ENCODE measurements at places on chromosomes 3 and 15. TPM values are rescaled to one million over a fixed set of nuclear protein-coding genes. Genes with fewer than 3 reads are reported as not detected.

DNA sequence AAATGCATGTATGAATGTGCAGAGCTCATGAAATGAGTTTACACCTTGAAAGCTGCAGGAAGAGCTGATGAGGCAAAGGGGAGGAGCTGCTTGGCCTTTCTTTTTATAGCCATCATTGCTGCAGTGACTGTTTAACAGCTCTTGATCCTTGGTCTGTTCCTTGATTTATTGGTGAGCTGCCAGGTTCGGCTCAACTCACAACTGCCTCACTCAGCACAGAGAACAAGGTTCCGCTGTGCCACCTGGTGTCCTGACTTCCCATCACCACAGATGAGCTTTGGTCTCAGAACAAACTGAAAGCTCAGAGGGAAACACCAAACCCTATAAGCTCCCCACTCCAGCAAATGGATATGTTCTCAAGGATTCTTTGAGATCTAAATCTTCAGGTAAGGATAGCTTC lies 626.1 kb downstream of the MAGI1 start:
- no peak overlapping the region for H3K4me3 ChIP-seq
- H3K27ac ChIP-seq, result no peak overlapping the region
- H3K36me3 ChIP-seq, result no peaks in the 10 kb centered on the region
- H3K27me3 ChIP-seq, result no peaks in the 10 kb centered on the region
- DNase-seq, result no peak

- no peak overlapping the region for H3K27ac ChIP-seq
- DNase-seq, result no peak
- H3K36me3 ChIP-seq, result no peaks in the 10 kb centered on the region
- H3K4me1 ChIP-seq, result no peaks in the 10 kb centered on the region
- no peaks in the 10 kb centered on the region for H3K27me3 ChIP-seq
Measured at GRCh38 chr3:53464424-53464823, 30.0 kb upstream of the CACNA1D start.

DNA sequence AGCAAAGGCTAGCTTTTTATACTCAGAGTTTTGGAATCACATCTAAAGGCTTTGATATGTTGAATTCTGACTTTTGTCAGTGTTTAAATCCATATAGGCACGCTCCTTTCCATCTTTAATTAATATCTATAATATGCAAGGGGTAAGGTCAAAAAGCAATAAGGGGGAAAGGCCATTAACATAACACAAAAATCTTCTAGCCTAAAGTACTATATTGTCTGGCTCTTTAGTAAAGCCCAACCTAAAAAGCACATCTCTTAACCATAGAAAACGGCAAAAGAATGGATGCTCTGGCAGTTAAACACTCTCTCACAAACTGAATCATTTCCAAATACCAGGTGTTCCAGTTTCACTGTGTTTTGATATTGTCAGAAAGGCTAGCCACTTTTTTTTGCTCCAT lies 76.4 kb downstream of the EFL1 start:
- H3K36me3 ChIP-seq, result no peaks in the 10 kb centered on the region
- H3K27me3 ChIP-seq, result no peaks in the 10 kb centered on the region
- H3K4me3 ChIP-seq, result no peak overlapping the region
- H3K4me1 ChIP-seq, result peaks cover 17% of the 10 kb centered on the region
- no peak overlapping the region for H3K27ac ChIP-seq

DNA sequence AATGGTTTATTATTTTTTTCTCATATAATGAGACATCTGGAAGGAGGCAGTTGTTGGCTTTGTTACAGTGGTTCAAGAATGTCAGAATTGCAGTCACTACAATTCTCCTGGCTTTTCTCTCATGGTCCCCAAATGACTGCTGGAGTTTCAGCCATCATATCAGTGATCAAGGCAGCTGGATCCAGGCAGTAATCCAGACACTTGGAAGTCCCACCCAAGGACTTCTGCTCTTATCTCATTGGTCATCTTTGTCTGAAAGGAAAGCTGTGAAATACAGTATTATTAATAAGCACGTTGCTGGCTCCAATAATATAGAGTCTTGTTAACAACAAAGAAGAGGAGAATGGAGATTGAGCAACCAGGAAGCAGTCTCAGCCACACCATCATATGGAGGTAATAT lies 22.9 kb upstream of the MED12L start:
- no peaks in the 10 kb centered on the region for H3K36me3 ChIP-seq
- no peak overlapping the region for H3K4me3 ChIP-seq
- no peaks in the 10 kb centered on the region for H3K27me3 ChIP-seq
- no peak for DNase-seq
- H3K27ac ChIP-seq, result no peak overlapping the region
- H3K4me1 ChIP-seq, result no peaks in the 10 kb centered on the region

DNA sequence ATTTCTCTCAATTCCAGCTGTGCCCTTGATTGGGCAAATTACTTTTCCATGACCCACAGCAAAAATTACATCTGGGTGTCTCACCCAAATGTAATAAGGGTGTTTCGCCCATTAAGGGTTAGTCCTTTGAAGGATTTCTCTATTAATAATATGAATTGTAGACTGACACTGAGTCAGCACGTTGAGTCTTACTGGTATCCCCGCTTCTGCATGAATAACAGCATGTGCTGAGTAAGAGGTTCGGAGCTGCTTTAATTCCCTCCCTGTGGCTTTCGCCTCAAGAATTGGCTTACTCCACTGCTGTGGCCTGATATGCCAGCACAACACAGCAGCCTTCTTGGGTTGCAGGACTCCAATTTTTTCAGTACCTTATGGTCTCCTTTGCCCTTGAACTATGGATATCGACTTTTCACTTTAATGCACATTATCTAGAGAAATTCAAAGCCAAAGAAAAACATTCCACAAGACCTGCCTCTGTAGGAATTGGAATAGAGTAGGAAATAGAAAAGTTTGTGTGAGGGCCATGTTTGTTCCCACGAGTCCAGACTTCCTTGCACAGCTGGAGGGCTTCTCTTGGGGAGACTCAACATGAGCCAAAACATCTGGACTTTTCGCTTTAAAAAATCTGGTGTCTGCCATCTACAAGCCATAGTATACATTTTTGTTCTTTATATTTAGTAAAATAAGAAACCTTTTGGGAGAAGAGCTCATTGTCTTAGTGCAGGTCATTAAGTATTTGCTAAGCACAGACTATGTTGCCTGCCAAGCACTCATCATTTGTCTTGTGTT lies 20.7 kb upstream of the ERC2 start:
- H3K4me3 ChIP-seq, result no peak overlapping the region
- no peak for DNase-seq
- no peaks in the 10 kb centered on the region for H3K4me1 ChIP-seq
- H3K36me3 ChIP-seq, result no peaks in the 10 kb centered on the region
- H3K27ac ChIP-seq, result no peak overlapping the region

DNA sequence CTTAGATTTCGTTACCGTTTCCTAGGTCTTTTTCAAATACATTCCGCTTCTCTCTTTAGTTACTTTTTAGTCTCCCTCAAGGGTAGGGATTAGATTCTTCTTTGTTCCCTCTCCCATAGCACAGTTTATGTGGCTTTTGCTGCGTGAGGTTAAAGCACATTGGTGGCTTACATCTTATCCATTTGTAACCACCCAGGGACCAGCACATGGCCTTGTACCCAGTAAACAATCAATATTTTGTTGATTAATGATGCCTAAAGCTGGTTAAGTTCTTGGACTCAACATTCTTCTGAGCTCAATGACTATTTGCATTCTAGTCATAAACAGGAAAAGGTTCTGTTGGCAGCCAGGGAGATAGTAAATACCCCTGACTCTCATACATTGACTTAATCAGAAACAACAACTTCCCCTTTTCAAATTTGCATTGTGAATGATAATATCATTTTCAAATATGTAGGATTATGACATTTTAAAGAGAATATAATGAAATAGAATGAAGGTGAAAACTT lies 60.2 kb downstream of the CACNA1D start:
- no peak overlapping the region for H3K27ac ChIP-seq
- H3K4me3 ChIP-seq, result no peak overlapping the region
- H3K27me3 ChIP-seq, result peaks cover 2% of the 10 kb centered on the region
- DNase-seq, result no peak
- no peaks in the 10 kb centered on the region for H3K36me3 ChIP-seq

DNA sequence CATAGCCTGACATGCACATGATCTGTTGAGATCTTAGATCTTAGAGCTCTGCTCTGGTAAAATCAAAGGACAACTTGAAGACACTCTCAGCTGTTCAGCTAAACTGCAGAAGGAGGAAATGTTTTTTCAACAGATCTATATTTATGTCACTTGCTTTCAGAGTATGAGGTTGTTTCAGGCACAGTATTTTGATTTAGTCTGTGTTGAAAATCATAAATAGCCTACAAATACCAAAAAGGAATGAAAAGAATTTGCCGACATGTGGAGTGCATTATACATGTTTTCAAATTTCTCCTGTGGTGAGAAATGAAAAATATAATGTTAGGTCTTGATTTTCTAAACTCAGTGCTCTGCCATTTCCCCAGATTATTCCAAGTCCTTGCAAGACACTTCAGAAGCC lies 1118.4 kb downstream of the TBL1XR1 start:
- H3K27ac ChIP-seq, result no peak overlapping the region
- DNase-seq, result no peak
- no peaks in the 10 kb centered on the region for H3K27me3 ChIP-seq

DNA sequence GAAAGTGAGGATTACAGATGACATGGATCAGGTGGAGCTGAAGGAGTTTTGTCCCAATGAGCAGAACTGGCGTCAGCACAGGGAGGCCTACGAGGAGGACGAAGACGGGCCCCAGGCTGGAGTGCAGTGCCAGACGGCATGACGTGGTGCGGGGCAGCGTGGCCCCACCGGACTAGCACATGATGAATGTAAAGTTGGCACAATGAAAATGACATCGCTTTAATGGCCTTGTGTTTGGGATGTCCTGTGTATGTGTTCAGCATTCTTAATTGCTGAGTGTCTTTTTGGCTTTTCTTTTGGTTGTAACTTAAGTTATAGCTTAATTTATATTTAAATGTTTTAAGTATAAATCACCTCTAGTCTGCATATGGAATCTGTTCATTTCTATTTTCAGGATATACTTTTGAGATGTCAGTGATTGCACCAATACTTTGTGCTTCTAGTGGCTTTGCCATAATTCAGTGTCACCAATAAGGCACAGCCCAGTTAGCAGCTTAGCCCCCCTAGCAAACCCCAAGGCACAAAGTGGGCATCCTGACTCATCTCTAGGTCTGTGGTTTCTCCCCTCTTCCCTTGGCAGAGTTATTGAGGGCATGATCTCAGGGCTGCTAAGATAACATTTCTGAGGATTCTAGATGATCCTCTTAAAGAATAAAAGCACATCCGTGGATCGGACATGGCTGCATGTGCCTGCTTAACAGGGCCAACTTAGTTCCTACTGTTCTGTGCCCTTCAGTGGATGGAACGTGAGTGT lies 16.1 kb downstream of the DNAJA4 start:
- peaks cover 17% of the 10 kb centered on the region for H3K36me3 ChIP-seq
- no peak overlapping the region for H3K27ac ChIP-seq
- no peaks in the 10 kb centered on the region for H3K4me1 ChIP-seq
- H3K27me3 ChIP-seq, result no peaks in the 10 kb centered on the region
- DNase-seq, result no peak
- no peak overlapping the region for H3K4me3 ChIP-seq

- no peaks in the 10 kb centered on the region for H3K4me1 ChIP-seq
- H3K4me3 ChIP-seq, result no peak overlapping the region
- no peak for DNase-seq
Measured at GRCh38 chr15:20340931-20341661, 200.5 kb downstream of the GOLGA6L6 start.

CLRN1 gene
- total RNA-seq, result not detected

Data from astrocyte (in vitro differentiated cells and primary cell).